HS-5 (cell line): ENCODE measurements at places on chromosomes 4 and X.

DNA sequence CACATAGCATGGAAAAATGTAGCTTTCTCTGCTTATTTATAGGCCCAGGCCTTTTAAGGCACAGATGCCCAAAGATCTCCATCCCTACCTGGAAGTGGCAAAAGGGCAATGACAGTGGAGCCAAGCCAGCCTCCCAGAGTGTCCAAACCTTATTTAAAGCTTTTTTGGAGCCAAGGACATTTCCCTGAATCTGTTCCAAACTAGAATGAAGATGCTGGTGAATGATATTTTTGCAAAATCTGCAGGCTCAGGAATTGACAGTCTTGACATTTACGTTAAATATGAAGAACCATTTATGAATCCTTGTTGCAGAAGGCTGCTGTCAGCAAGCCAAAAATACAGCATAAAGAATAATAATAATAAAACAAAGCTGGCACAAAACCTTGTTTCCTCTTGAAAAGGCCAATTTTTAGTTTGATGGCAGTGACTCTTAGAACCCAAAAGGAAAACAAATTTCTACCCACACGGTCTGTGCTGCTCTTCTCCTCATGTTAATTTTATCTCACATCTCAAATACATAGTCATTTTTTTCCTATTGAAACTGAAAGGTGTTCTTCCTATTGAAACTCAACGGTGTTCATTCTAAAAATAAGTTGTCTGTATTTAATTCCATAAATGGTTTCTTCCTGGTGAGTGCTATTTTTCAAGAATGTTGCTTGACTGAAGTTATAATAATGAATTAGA lies 206.3 kb upstream of the TBL1X start:
- DNase-seq: no peak

DNA sequence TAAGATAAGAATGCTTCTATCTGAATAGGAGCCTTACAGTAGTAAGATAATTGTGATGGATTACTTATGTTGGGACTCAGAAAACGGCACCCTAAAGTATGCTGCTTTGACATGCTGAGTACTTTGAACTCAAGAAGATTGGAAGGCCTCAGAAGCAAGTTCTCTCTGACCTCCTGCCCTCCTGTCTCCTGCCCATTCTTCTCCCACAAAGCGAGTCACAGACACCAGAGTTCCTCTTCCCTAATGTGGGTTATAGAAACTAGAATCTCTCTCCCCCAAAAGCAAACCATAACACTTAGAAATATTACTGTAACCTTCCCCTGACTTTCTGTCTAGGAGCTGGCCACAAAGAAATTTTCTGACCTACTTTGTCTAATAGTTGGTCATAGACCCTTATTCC lies 76.5 kb downstream of the DDIT4L start:
- DNase-seq: no peak

DNA sequence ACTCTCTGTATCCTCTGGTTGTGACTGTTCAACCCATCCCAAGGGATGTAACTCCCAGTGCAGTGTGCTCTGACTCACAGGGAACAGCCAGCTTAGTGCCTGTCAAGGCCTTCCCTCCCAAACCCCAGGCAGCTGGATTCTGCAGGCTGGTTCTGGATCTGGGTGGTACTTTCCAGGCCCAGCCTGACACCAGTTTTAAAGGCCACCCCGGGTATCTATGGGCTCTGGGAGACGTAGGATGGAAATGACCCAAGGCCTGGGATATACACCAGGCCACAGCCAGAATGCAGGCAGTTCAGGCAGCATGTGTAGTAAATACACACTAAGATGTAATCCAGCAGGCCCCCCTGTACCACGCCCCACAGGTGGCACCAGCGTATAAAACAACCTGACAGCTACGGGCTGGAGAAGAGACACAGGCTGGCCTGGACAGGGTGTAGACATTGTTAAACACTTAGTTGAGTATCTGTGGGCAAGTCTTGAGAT lies 64.2 kb downstream of the SPINK2 start:
- DNase-seq: peak; percentile 35

GRCh38 chrX:115906276-115906675 lies 264.3 kb upstream of the AGTR2 start:
- DNase-seq: no peak

DNA sequence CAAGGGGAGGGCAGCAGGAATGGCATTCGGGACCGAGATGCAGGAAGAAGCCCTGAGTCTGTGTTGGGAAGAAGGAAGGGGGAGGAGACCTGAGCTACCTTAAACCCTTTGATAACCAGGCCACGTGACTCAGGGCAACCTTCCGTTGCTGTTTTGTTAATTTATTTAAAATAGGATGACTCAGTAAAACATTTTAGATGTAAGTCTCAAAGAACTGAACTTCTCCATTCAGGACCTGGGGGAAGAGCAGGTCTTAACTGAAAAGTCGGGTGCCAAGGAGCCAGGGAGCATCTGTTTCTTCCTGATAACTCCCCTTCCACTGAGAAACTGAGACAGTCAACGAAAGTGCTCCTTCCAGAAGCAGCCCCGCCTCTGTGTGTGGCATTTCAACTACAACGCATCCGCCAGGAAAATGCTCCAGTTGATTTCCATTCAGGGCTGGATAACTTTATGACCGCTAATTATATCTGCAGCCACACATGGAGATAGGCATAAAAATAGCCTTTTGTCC lies 88.0 kb downstream of the IRF2 start:
- DNase-seq: no peak

DNA sequence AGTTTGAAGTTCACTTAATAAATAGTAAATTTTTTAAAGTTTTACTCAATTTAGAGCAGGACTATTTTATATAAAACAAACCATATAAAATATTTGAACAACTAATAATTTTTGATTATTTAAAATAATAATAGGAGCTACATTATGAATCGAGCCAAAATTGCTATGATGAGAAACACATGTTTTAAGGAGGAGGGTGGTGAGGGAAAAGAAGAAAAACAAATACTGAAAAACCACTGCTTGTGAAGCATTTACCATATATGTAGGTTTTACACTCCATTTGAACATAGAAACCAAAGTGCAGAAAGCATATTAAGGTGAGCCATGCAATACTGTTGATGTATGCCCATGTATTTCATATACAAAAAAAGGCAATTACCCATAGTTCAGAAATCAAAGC lies 448.9 kb downstream of the FSTL5 start:
- no peak for DNase-seq

DNA sequence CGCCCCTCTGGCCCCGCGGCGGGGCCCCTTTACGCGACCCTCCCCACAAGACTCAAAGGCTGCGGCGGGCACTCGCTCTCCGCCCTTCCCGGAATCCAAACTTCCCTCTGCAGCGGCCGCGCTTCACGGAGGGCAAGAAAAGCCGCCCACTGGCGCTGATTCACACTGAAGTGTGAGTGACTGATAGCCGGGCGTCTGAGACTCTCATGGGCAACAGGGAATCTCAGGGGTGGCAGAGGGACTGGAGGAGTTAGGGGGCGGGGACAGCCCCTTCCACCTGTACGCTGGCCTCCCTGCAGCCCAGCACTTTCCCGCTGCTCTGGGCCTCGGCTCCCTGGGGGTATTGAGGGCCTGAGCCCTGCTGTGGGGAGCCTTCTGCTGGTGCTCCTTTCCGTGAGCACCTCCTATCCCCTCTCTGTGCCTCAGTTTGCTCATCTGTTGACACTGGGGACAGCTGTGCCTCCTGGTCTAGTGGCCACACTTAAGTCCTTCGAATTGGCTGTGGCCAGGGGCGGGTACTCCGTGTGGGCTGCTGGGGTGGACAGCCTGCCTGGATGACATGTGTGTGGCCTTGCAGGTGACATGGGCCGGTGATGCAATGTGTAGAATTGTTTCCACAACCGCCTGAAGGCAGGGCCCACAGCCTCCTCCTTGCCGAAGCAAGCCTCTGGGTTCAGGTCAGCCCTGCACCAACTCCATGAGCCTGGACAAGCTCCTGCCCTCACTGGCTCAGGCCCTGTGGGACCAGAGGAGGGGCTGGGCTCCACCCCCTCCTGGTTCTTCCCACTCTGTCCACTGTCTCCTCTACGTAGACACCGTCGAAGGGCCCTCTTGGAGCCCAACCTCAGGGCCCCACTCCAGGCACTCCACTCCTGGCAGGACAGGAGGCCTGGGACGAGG lies 951 bp downstream of the SH3BP2 start:
- no peak for DNase-seq

DNA sequence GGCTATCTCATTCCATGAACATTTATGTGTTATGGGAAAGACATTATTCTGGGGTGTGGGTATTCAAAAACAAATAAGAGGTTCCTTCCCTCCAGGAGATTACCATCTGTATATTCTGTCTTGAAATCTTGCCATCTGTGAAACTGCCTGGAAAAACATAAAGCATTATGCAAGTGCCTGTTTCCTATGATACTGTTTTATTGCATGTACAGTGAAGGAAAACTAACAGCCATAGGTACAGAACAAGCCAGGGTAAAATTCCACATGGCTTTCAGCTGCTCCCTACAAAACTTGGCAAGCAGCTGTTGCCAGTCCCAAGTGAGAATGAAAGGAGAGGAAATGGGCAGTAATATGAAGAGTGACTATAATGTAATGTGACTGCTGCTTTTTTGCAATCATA lies 136.0 kb downstream of the GUCY2F start:
- DNase-seq: no peak

- no peak for DNase-seq
Observed at GRCh38 chr4:182495031-182495430, 251.8 kb downstream of the TENM3 start.
